ENCODE measurements at places on chromosomes 13 and 19.

DNA sequence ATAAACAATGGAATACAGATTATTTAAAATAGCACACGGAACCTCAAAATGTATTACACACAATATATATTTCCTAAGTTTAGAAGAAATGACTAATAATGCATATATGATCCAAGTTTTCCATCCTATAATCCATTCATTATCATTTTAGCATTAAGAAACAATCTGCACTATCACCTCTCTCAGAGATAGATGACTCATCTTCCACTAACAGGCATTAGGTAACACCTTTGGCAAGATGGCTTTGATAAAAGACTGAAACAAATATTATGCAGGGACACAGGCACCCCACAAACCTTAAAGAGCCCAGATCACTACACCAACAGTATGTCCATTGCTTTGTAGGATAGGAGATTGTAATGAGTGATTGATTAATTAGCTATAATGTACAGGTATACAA lies 4.1 kb downstream of the ENOX1 start:
- no peak for DNase-seq

DNA sequence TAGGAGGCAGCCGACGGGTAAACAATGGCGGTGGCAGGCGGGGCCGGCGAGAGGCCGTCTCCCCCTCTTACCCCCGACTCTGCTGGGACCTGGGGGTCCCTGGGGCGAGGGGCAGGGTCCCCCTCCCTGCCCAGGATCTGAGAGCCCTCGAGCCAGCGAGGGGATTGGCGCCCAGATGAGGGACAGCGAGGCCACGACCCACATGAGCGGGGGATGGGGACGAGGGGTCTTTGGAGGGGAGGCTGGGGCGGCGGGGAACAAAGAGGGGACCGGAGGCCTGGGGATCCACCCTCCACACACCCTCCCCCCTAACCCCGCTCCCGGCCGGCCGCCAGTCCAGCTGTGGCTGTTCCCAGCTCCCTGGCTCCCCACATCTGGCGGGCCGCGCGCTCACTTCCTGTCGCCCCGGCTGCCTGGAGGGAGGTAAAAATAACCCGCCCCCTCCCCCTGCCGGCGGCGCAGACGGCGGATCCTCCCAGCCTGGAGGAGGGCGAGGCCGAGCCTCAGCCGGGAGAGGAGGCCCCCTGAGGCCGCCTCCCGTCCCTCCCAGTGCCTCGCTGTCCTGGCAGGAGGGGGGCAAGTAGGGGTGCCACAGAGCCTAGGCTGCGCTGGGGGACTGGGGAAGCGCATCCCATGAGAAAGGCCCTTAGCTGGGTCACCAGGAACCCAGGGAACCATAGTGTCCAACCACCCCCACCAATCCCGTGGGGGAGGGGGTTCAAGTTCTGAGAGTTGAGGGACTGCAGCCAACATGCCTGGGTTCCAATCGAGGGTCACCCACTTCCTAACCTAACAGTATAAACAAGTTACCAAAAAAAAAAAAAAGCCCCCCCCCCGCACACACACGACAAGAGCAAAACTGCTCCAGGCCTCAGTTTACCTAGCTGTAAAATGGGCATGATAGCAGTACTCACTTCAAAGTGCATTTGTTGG lies 29.3 kb upstream of the NANOS3 start:
- DNase-seq, result peak; percentile 88

DNA sequence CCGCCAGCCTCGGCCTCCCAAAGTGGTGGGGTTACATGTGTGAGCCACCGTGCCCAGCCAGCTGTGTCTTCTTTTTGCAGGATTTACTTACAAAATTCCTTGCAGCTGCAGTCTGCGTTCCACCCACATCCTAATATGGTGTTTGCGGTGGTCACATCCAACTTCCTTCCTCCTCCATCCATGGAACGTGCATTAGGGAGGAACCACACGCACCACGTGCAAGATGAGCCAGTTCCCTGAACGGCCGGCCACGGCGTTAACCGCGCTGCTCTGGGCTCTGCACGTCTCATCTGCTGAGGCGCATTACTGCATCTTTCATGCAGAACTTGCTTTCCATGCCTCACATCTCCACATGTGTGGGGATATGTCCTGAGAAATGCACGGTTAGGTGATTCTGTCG lies 13.0 kb upstream of the SIGLEC11 start:
- DNase-seq, result peak; percentile 95

- DNase-seq, result no peak
These were observed 1691.7 kb upstream of the PCDH20 start for GRCh38 chr13:63107179-63107943.

DNA sequence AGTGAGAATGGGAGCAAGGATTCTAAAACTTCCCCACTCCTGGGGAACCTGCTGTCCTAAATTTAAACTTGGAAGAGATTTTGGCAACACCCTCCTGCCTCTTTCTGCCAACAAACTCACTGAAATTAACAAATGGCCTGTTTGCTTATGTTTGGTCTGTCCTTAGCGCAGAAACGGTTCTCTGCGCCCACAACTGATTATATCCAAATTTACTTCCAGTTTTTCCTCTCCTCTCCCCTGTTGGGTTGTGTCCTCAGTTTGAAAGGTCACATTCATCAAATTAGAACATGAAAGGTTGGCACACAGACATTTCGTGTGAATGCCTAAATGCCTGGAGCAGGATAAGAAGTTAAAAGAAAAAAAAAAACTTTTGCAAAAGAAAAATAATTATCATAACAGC lies 56.4 kb upstream of the MRI1 start:
- DNase-seq, result no peak

GRCh38 chr13:32600890-32601289 lies 14.6 kb downstream of the PDS5B start:
- DNase-seq, result peak; percentile 13

- no peak for DNase-seq
These were observed 3.8 kb downstream of the NPHS1 start for GRCh38 chr19:35848486-35848885.

DNA sequence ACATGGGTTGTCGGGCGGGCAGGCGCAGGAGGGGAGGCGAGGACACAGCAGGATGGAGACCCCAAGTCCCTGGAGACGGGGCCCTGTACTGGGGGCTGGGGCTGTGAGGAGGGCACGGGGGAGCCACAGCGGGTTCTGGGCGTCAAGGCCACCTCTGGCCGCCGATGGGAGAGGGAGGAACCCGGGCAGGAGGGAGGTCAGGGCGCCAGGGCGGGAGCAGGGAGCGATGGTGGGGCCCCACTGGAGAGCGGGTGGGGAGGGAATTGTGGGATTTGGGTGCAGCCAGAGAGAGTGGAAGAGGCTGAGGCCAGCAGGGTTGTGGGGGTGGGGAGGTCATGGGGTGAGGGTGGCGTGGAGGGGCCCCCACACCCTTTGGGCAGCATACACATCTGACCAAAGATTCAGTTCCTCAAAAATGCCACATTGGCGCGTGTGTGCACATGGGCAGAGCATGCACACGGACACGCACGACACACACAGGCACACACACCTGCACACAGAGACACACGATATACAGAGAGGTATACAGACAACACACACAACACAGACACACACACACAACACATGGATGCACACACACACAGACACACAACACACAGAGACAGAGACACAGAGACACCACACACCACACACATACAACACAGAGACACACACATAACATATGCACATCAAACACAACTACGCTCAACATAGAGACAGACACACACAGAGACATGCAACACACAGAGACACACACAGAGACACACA lies 54.9 kb downstream of the AP1M1 start:
- DNase-seq, result no peak

DNA sequence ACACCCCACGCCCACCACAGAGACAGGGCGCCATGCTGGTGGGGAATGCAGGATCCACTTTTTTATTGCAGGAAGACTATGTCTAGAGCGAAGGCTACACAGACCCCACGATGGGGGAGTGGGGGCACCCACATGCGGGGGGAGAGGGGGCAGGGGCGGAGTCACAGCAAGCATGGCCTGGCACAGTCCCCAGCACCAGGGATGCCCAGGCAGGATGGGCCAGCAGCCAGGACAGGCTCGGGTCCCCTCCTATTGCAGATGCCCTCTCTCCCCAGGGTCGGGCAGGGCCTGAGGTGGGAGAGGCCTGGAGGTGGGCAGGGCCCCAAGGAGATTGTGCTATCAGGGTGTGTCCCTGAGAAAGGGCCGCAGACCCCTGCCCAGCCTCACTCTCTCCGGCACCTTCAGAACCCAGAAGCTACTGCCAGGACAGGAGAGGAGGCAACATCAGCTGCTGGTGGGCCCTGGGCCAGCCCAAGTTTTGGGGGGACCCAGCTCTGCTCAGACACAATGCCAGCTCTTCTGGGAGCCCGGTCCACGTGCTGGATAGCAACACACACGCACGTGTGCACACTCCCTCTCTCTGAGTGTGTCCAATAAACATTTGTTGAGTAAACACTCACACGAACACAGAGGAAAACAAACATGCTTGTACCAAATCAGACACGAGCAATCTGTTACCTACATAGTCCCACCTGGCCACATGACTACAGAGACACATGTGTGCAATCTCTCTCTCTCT lies 6.5 kb downstream of the DIRAS1 start:
- DNase-seq, result no peak

DNA sequence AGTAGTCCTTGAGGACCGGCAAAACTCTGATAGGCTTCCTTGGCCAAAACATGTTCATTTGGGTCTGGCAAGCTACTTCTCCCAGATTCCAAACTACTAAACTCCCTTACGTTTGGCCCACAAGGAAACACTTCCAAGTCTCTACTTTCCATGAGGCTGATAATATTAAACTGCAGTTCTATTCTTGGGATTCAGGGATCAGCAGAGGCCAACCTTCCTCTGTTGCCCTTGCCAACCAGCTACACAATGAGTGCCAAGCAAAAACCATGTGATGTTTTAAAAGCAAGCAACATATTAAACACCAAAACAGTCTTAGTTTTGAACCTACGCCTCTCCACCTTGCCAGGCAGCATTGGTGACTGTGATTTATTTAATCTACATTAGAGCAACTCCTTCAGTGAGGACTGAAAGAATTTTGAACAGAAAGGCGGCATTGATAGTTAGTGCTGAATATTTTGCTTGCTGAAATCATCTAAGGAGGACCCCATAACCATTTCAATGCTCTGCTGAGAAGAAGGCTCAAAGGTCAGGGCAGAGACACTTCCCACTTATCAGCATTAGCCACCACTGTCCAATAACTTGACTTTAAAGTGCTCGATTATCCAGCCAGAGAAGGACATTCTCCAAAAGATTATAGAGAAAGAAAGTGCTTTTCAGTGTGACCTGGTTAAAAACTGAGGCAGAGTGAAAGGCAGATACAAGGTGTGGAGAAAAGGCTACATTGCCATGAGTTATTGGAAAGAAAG lies 287.1 kb downstream of the TBC1D4 start:
- no peak for DNase-seq

DNA sequence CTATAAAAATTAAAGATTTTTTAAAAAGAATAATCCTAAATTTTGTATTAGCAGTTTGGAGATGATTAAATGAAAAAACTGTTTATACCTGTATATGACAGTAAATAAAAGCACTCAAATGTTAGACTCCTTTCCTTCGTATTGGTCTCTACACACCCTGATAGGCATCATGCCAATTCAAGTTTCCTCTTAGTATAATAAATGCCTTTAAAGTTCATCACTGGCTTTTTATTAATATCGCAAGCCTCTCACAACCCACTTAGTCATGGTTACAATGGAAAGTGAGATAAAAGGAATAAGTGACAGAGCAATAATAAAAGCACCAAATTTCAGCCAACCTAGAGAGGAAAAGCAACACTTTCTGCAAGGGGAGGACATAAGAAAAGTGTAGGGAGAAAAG lies 102.2 kb downstream of the PIBF1 start:
- no peak for DNase-seq

DNA sequence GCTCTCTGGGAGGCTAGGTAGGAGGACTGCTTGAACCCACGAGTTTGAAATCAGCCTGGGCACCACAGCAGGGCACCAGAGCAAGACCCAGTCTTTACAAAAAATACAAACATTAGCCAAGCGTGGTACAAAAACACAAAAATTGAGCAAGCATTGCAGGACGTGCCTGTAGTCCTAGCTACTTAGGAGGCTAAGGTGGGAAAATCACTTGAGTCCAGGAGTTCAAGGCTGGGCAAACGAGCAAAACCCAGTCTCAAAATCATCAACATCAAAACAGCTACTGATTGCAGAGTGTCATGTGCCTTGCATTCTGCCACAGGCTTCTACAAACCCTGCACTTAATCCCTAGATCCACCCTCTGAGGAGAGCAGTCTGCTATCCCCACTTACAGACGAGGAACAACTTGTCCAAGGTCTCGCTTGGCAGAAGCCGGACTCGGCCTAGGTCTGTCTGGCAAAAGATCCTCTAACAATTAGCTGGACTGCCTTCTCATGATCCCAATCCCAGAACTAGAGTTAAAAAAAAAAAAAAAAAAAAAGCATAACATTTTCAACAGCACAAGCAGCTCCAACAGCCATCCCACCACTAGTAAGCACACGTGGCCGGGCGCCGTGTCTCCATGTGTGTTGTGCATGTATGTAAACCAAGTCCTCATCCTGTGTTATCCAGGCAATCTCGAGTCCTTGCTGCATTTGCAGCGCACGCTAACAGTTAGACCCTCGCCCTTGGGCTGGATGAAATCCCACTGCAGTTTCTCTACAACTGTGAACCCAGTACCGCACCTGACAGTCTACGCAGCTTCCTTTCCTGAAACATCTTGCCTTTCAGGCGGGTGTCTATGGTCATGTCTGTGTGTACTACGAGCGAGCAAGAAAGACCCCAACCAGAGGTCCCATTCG lies 2.0 kb downstream of the PPP6R1 start:
- DNase-seq, result no peak

- DNase-seq, result no peak
These were observed 1.2 kb upstream of the ENOX1 start for GRCh38 chr13:43787997-43788396.

DNA sequence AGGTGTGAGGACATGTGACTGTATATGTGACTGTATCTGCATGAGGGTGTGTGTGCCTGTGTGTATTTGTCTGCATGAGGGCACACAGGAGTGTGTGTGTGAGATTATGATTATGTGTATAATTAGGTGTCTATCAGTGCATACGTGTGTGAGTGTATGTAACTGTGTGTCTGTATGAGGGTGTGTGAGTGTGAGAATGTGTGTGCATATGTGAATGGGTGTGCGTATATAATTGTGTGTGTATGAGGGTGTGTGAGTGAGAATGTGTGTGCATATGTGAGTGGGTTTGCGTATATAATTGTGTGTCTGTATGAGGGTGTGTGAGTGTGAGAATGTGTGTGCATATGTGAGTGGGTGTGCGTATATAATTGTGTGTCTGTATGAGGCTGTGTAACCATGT lies 3.0 kb upstream of the ACSBG2 start:
- no peak for DNase-seq

GRCh38 chr13:44815623-44816022 lies 173.6 kb downstream of the NUFIP1 start:
- DNase-seq, result no peak

DNA sequence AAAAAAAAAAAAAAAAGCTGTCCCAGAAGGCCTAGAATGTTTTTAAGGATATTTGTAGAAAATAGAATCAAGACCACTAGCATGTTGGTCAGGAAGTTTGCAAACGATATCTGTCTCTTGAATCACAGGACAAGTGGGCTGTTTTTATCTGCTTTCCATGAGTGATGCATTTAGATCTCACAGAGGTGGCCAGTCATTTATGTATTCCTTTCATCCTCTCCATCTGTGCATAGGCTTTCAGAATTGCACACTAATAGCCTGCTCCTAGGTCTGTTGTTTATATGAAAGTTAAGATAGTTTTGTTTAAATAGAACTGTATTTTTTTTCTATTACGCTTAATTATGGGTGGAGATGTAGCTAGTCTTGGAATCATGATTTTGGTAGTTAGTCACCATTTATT lies 289.5 kb downstream of the SHISA2 start:
- DNase-seq, result no peak

GRCh38 chr13:48505597-48506091 lies 27.2 kb downstream of the RCBTB2 start:
- DNase-seq, result peak; percentile 46
